ENCODE measurements at places on chromosomes 1 and 21.

- DNase-seq = no peak
These were observed 53.5 kb downstream of the MIGA1 start for GRCh38 chr1:77832901-77833300.

- DNase-seq = no peak
These were observed 12.5 kb downstream of the CHD5 start for GRCh38 chr1:6167391-6168303.

GRCh38 chr1:201907621-201908020 is 18.9 kb downstream of the SHISA4 start:
- DNase-seq = no peak

DNA sequence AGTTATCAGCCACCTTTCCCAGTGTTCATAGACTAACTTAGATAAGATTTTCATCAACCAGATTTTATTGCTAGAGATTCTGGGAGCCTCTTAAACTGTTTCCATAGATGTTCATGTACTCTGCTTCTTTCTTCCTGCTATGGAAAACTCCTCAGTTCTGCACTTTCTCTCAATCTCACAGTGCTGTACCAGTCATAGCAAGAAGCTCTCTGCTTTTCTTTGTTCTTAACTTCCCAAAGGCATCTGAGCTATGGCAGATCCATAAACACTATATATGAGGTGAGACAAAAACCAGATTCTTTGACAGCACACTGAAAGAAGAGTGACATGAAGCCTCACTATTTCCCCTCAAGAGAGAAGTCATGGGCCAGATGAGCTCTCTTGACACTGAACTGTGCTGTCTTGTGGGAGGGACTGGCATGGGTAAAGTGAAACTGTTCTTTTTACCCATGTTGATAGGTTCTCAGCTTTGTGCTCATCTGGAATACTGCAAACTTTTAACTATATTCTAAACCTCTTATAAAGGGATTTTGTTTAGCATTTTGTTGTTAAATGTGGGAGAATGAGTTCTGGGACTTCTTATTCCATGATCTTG is 64.2 kb upstream of the LYPLAL1 start:
- DNase-seq = no peak

DNA sequence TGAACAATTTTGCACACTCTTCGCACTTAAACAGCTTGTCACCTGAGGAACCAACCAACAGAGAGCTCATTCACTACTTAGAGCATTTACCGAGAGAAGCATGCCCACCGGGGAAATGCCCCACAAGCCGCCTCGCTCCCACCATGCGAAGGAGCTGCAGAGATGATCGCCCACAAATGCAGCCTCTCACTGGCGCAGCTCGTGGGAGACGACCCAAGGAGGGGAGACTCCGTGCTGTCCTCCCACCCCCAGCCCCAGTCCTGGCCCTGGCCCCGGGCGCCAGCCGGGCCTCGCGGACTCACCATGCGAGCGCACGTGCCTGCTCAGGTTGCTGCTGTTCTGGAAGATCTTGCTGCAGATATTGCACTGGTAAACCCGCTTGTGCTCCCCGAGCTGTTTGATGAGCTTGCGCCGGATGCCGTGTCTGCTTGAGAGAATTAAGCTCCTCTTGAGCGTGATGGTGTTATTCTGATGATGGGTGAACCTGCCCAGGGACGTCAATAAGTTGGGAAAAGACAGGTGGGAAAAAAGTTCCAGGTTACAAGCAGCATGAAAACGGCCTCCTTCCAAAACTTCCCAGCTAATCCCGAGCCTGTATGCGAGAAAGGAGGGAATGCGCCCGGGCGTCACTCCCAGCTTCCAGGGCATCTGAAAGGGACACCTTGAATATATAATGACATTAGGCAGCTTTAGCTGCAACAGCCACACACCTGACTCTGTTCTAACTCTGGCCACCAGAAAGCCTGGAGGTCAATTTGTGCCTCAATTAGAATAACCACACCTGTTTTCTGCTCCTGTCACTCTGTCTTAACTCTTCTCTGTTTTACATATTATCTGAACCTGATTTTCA is 42.8 kb downstream of the PRDM15 start:
- DNase-seq = no peak

GRCh38 chr21:21028275-21028820 is 30.1 kb downstream of the NCAM2 start:
- DNase-seq = no peak

DNA sequence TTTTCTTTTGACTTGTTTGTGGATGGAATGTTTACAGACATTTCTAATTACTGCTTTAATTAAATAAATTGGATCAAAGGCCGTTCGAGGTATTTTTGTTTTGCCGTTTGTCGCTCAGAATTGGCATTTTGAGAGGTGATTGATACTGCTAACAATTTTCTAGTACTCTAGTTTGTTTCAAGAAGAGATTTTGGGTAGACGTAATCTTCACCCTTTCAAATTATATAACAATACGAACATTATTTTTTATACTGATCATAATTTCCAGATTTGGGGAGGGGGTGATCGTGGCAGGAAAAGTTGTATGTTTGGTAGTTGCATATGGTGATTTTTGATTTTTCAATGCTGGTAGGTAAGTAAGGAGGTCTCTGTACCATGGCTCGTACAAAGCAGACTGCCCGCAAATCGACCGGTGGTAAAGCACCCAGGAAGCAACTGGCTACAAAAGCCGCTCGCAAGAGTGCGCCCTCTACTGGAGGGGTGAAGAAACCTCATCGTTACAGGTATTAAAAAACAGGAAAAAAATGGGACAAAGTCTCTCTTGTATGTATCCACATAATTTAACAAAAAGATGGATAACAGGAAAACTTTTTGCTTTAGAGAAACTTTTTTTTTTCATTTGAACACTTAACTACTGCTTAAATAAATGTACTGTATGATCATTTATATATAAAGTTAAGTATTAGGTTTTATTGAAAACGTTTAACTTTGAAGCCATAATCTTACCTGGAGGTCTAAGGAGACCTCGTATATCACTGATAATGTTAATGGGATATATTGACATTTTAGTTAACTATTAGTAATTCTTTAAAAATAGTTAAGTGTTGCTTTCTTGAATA is 1.7 kb downstream of the H3-3A start:
- DNase-seq = no peak

GRCh38 chr1:11952455-11953109 is 18.1 kb downstream of the PLOD1 start:
- DNase-seq = no peak

DNA sequence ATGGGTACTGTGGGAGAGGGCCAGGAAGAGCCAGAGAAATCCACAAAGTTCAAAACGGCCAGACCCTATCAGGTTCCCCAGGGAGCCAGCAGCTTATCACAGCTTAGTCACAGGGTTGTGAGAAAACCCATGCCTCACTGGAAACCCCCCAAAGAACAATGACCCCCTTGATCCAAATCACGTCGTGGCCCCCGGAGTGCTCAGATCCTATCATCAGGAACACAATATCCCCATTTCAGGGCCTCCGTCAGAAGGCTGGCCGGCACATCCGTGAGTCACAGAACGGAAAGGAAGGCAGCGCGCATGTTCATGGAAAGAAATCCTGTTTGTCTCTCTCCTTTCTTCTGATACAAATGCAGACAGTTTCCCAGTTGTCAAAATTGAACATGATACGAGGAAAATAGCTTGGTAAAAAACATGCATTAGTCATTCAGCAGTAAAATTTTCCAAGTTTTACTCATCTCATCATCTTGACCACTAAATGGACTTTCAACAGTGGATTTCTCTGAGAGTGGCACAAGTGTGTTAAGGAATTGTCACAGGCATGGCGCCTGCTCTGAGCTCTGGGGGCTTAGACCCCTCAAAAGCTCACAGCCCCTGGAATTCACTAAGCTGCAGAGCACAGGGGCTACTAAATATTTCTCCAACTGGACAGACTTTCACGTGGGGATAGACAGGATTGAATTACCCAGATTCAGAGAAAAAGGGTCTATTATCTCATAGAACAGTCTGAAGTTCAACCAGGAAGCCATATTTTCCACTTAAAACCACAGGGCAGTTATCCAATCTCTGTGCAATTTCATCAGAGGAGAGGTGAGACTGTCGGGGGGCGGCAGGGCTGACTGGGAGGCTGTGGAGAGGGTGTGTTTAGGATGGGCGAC is 124.8 kb downstream of the RIPK4 start:
- DNase-seq = no peak

DNA sequence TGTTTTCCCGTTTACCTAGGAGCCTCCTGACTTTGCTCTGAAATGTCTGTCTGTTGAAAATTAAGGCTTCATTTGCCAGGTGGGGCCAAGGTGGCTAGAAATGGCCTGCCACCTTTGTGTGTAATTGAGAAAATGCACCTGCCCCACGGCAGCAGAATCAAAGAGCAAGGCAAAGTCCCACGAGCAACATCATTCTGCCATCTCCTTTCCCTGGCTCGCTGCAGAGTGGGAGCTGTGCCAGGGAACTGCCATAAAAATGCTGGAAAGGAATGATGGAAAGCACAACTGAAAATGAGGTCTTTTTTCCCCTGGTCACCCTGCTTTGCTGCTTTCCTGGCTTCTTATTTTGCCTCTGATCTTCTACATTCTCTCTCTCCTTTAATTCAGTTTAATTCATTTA is 5.5 kb upstream of the OLFML2B start:
- no peak for DNase-seq

- no peak for DNase-seq
These were observed 381.0 kb downstream of the HHAT start for GRCh38 chr1:210709701-210710100.

GRCh38 chr1:94115900-94116436 is 5.0 kb downstream of the ABCA4 start:
- DNase-seq = no peak

DNA sequence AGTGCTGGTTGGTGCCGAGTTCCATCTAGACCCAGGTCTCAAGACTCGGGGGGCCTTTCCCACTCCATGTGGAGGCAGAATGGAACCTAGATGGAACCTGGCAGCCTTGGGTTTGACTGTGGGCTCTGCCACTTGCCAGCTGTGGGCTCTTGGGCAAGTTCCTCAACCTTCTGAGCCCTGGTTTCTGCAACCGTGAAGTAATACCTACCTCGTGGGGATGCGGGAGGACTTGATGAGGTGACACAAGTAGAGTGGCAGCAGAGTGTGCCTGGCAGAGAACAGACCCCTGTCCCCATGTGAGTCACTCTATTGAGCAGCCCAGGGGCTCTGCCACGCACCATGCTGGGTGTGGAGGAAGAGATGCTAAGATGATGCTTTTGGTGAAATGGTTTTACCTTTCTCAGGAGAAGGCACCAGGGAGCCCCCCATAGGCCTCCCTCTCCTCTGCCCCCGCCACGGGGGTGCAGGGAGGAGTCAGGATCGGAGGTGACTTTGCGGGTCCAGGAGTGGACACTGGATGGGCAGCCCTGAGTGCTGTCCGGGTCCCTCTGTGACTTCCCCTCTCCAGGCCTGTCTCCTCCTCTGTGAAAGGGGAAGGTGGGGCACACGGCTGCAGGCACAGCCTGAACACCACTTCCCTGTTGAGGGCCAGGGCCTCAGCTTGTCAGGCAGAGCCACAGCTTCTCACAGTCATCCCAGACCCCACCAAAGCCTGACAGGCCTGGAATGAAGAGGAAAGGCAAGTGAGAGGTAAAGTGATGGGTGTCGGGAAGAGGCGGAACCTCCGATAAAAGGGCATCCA is 36.7 kb upstream of the EDN2 start:
- DNase-seq = no peak

DNA sequence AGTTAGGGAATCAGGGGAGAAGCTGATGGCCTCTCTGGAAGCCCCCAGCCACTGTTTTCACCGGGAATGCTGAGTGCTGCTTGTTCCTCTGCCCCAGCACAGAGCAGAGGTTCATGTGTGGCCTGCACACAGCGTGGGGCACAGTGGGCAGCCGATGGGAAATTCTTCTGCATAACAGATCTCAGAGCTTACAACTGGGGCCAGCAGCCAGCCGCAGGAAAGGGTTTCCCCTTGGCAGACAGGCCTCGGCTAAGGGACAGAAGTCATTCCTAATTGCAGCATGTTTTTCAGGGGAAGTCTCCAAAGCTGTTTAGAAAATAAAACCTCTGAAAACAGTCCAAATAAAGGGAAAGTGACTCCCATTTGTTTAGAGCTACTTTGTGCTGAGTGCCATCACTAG is 22.6 kb downstream of the HMGB4 start:
- no peak for DNase-seq

- no peak for DNase-seq
These were observed 43.1 kb upstream of the IGSF21 start for GRCh38 chr1:18064534-18064933.

DNA sequence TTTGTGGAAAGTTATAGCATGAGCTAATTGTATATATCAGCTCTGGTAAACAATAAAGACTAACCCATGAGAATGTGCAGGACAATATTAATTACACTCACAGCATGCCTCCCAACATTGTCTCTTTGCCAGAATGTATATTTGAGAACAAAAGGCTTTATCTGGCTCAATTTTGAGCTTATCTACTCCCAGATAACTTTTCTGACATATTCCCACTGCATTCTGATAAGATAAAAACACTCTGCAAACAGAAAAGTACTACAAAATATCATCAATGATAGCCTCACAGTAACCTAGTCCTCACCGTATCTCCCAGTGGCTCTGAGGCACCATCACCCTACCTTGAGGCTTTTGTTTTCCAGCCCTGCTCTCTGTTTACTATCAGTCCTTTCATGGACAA is 188.6 kb downstream of the SLC35F3 start:
- no peak for DNase-seq

DNA sequence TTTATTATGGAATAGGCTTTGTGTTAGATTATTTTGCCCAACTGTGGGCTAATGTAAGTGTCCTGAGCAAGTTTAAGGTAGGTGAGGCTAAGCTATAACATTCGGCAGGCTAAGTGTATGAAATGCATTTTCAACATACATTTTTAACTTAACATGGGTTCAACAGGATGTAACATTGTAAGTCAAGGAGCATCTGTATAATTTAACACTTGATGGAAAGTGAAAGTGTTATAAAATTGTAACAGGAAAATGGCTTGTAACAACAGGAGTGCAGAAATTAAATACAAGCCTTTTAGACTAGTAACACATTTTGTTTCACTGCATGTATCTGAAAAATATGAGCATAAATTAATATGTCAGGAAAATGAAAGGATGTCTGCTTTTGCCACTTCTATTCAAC is 42.3 kb downstream of the B3GALNT2 start:
- no peak for DNase-seq

- no peak for DNase-seq
These were observed 71.1 kb downstream of the MATN1 start for GRCh38 chr1:30652152-30652841.

GRCh38 chr1:185808631-185809030 is 74.4 kb downstream of the HMCN1 start:
- no peak for DNase-seq

GRCh38 chr1:172779491-172779890 is 120.6 kb downstream of the FASLG start:
- no peak for DNase-seq
